HT1080 (cell line): ENCODE measurements at places on chromosomes 6 and 20. TPM values are rescaled to one million over a fixed set of nuclear protein-coding genes. Genes with fewer than 3 reads are reported as not detected.

TRIM10 gene
- total RNA-seq = not detected in 2 replicates

SEMG1 gene
- not detected in 2 replicates for total RNA-seq

DNA sequence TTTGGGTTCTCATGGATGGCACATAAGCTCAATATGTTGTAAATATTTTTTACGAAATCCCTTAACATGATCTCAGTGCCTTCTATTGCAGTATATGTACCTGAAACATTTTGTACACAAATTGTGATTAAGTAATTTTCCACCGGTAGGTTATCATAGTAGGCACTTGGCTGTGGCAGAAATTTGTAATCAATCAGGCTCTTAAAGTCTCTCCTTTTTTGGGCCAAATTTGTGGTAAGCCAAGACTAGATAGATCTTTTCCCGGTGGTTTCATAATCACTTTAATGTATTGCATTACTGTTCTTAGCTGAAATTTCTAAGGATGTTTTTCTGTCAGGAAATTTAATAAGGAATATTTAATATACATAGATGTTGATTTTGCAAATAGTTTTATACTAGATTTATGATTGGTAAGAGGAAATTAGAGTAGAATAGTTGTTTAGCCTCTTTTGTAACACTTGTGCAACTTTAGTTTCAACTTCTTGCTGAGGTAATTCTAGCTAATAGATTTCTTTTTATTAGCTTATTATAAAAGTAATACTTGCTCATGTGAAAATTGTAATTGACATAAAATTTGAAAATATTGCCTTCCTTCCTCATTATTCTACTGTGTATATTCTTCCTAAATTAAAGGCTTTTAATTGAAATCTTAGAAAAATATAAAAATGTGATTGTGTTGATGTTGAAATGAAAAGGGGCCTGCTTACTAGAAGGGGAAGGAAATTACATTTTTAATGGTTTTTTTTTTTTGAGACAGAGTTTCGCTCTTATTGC is 3.2 kb downstream of the PCMT1 start:
- DNase-seq = no peak

MAP1LC3A gene
- total RNA-seq = not detected in 2 replicates

NOX3 gene
- not detected in 2 replicates for total RNA-seq

DNA sequence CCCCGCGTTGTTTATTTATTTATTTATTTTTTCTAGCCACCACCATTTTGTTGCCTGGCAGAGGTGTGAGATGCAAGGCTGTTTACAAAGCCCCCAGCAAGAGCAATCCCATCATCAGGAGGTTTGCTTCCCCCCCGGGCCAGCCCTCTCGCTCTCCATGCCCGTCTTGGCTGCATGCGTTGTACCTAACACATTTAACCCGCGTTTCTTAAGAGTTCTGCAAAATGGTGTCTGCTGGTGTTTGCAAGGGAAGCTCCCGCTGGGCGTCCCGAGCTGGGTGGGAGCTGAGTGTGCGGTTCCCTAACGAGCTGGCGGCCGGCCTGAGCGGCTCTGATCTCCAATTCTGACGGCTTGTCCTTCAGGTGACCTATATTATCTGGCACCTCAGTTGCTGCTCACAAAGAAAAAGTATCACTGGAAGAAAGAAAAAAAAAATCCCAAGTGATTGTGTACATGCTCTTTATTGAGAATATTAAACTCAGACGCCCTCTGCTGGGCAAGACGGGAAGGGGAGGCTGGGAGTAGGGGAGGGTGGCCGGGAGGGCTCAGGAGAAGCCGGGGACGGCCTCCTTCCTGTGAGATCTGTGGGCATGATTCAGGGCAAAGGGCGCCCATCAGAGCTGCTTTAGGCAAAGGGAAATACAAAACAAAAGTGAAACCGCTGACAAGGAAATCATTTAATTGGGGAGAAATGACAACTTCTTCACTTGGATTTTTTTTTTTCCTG is 154.8 kb downstream of the BCAS1 start:
- DNase-seq = peak; percentile 95
